ENCODE measurements at places on chromosomes 2 and 18. TPM values are rescaled to one million over a fixed set of nuclear protein-coding genes. Genes with fewer than 3 reads are reported as not detected.

DNA sequence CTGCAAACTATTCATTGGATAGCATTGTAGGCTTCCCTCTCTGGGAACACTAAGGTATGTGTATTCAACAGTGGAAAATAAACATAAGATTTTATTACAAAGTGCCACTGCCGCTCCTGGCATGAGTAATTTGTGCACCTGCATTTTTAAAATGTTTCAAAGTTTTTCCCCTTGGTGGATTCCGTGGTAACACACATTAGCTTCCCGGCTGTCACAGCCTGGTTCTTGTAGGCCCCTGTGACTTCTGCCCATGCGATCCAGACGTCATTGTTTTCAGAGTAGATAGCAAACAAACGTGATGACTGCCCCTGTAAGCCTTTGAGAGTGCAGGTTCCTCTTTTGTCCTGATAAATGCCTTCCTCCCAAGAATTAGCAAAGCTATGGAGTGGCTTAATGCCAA is 421.0 kb downstream of the ZNF521 start:
- DNase-seq, result no peak

CHAC2 gene
- total RNA-seq, result 19.8 TPM

- DNase-seq, result no peak
These were observed 127.6 kb downstream of the ALPK2 start for GRCh38 chr18:58501066-58501896.

GRCh38 chr2:241989074-241989473 is 119.5 kb downstream of the RTP5 start:
- no peak for DNase-seq

DNA sequence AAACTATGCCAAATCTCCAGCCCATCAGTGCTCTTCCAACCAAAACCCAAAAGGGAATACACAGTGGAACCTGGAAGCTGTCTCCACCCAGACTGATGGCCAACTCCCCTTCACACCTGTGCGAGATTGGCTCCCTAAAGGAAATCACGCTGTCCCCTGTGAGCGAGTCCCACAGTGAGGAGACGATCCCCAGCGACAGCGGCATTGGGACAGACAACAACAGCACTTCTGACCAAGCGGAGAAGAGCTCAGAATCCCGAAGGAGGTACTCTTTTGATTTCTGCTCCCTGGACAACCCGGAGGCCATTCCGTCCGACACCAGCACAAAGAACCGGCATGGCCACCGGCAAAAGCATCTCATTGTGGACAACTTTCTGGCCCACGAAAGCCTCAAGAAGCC is 271.1 kb downstream of the SETBP1 start:
- no peak for DNase-seq

DNA sequence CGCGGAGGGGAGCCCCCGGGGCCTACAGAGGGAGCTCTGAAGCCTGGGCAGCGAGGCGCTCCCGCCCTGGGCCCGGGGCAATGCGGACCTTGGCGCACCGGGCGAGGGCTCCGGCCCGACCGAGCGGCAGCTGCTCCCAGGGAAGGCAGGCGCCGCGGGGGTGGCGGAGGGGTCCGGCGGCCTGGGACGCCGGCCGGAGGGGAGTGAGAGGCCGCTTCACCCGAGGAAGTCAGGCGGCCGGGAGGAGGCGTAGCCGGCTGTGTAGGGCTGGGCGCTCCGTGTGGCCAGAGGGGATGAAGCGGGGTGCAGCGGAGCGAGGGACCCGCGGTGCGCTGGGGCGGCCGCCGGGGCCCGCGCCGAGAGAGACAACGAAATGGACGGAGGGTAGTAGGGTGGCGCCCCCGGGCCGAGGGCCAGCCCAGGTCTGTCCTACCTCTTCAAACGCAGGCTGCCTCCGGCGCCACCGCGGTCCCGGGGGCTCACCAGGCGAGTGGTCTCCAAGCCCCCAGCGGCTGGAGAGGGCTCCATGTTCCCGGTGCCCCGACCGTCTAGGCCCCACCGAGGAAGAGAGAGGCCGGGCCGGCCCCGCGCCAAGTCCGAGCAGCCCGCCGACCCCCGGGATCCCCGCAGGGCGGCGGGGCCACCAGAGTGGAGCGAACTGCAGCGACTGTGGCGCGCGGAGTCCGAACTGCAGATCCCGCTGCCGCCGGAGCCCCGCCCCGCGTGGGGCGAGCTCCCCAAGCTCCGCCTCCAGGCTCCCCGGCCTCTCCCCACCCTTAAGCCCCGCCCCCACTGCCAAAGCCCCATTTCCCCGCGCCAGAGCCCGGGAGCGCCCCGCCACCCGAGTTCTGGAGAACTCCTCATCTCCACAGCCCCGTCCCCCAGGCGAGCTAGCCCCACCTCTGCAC is at the start of gene SLC30A3:
SLC30A3 (minus strand) TSS at position 669 of the 908 bp plus-strand sequence; CDS start at position 528, 141 bp downstream.
- peak; percentile 68 for DNase-seq

SLC19A3 gene
- not detected for total RNA-seq

DNA sequence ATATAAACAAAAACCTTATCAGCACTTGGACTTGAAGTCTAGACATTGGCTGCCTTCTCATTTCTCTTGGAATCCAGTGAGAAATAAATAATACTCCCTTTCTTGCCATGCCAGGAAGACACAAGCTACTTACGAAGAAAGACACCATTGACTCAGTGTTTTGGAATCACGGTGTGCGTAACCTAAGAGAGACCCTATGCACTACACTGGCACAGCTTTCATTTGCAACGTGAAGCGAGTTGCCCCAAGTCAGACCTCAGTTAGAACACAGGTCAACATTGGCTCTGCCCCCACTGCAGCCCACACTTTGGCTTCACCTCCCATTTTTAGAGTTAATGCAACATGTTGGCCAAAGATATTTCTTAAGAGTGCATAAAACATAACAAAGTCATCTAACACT is 54.2 kb downstream of the PIEZO2 start:
- DNase-seq, result no peak

RMDN2 gene
- total RNA-seq, result 2.6 TPM

- no peak for DNase-seq
These were observed 48.5 kb upstream of the CCDC195 start for GRCh38 chr2:224764565-224765236.

SLC14A1 gene
- total RNA-seq, result 3.1 TPM

AKAIN1 gene
- not detected for total RNA-seq

- no peak for DNase-seq
These were observed 70.7 kb downstream of the CDC42EP3 start for GRCh38 chr2:37600735-37601134.

GRCh38 chr2:133811409-133812125 is 243.3 kb upstream of the NCKAP5 start:
- no peak for DNase-seq

GRCh38 chr2:191115391-191115790 is 35.4 kb downstream of the STAT4 start:
- DNase-seq, result peak; percentile 86

- no peak for DNase-seq
These were observed 48.4 kb upstream of the HAAO start for GRCh38 chr2:42840760-42841159.

BCL2 gene
- total RNA-seq, result 104 TPM

- no peak for DNase-seq
These were observed 60.9 kb upstream of the SLC14A2 start for GRCh38 chr18:45554389-45554737.
